Kidney epithelial cell (primary cell): ENCODE measurements at places on chromosomes 12 and 14.

DNA sequence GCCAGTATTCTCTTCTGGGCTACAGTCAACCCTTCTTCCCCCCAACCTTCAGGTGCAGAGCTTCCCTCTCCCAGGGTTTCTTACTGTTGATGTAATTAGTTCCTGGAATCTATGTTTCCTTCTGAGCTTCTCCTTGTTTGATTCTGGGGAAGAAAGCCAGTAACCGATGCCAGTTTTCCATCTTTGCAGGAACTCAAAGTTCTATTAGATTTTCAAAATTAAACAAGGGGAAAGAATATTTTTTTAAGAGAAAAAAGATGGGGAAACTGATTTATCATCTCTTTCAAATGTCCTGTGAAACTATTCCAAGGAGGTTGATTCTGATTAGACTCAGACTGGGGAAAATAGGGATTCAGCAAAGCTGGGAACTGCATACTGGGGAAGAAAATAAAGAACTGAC, 17.9 kb upstream of the FAM234B start:
- DNase-seq = no peak

DNA sequence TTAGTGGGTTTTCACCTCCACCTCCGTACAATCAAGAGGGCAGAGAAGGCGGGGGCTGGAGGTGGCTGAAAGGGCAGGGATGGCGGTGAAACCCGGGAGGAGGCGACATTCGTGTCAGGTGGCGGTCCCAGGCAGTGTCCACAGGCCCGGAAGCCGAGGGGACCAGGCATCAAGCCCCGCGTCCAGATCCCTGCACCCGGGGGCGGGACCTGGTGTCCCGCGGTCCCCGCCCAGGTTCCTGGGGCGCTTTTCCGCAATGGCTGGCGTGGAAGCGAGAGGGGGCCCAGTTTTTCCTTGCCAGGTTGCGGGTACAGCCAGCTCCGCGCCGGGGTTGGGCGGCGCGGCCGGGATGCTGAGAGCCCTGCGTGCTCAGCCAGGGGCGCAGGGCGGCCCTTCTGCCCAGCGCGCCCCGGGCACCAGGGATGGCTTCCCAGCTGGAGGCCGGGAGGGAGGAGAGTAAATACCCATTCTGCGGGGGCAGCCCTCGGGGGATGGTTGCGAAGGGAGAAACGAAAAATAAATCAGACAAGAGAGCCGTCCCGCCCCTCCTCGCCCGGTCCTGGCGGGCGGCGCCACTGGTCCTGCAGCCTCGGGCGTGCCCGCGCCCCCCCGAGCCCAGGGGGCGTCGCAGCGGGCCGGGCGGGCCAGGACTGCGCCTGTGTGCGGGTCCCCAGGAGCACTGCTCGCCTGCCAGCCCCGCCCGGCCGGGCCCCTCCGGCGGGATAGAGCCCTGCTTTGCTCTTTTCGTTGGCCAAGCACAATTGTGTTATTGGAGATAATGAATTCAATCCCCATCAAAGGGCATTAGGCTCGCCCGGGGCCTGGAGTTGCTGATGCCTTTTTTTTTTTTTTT, 11.5 kb downstream of the FOXA1 start:
- DNase-seq = no peak

DNA sequence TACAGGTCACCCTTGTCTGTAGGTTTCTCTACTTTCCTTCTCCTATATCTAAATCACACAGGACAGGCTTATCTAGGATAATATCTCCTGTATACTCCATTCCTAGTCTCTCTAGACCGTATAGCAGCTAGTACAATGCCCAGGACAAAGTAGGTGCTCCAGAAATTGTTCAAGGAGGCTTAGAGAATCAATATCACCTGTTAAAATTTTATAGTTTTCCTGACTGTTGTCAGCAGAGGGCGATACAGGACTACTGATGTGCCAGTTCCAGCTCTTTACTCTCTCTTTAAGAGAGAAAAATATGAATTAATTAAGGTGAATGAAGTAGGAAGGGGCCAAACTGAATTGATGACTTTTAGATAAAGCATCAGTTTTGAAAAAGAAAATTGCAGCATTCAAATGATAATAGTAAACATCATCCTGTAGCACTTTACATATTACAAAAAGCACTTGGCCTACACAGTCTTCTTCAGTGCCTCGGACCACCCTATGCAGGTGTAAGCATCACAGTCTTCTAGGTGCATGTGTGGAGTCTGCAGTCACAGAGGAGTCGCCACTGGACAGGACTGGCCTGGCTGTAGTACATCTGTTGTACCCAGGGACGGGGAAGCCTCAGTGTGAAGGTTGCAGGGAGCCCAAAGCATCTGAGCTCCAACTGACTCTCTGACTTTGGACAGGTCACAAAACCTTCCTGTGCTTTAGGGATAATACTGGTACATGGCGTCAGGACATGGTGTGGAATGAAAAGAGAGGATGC, 61.9 kb upstream of the MAX start:
- DNase-seq = no peak

DNA sequence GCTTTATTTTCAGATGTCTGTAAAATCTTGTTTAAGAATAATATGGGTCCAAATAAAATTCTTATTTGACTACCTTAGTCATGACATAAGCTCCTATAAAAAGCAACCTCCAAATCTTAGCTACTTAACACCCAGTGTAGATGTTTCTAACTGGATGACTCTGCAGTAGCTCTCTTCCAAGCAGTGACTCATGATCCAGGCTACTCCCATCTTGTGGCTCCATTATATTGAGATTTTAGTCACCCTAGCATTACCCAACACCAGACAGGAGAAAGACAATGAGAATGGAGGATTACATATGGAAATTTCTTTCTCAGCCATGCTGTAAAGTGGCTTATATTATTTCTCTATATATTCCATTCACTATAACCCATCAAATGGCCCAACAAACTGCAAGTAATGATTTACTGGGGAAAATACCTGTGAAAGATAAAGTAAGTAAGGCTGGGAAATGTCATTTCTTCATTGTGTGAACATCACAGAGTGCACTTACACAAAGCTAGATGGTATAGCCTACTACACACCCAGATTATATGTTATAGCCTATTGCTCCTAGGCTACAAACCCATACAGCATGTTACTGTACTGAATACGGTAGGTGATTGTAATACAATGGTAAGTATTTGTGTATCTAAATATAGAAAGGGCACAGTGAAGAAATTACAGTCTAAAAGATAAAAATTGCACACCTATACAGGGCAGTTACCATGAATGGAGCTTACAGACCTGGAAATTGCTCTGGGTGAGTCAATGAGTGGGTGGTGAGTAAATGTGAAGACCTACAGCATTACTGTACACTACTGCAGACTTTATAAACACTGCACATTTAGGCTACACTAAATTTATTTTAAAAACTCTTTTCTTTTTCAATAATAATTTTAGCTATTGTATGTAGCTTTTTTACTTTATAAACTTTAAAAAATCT, 163.2 kb downstream of the DYRK2 start:
- peak; percentile 43 for DNase-seq

DNA sequence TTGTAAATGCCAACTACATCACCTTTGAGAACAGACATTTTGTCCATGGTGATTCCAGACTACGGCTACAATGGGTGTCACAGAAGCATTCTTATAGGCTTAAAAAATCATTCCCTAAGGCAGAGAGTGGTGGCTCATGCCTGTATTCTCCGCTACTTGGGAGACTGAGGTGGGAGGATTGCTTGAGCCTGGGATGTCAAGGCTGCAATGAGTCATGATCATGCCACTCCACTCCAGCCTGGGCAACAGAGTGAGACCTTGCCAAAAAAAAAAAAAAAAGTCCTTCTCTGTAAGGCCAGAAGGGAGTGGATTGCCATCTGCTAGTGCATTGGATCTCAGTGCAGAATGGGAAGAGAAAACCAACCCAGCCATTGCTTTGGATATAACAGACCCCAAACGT, 522.5 kb downstream of the VRK1 start:
- no peak for DNase-seq

- no peak for DNase-seq
These were observed 34.0 kb downstream of the CHGA start for GRCh38 chr14:92956961-92957360.

DNA sequence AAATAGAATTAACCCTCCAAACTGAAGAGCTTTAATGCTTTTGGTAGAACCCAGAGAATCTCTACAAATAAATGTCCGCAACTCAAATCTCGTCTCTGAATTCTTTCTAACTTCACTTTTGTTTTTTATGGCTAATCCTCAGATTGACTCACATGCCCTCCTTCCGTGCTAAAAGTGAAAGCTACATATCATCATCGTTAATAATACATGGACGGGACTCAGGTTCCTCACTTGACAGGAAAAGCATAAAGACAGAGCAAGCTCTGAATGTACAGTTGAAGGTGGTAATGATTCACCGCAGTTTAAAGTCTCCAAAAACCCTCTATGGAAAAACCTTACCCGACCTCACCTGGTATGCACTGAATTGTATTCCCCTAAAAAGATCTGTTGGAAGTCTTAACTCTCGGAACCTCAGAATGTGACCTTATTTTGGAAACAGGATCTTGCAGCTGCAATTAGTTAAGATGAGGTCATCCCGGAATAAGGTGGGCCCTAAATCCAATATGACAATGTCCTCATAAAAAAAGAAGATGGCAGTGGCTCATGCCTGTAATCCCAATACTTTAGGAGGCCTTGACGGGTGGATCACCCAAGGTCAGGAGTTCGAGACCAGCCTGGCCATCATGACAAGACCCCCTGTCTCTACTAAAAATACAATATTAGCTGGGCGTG, 147.4 kb upstream of the FOXN3 start:
- no peak for DNase-seq

DNA sequence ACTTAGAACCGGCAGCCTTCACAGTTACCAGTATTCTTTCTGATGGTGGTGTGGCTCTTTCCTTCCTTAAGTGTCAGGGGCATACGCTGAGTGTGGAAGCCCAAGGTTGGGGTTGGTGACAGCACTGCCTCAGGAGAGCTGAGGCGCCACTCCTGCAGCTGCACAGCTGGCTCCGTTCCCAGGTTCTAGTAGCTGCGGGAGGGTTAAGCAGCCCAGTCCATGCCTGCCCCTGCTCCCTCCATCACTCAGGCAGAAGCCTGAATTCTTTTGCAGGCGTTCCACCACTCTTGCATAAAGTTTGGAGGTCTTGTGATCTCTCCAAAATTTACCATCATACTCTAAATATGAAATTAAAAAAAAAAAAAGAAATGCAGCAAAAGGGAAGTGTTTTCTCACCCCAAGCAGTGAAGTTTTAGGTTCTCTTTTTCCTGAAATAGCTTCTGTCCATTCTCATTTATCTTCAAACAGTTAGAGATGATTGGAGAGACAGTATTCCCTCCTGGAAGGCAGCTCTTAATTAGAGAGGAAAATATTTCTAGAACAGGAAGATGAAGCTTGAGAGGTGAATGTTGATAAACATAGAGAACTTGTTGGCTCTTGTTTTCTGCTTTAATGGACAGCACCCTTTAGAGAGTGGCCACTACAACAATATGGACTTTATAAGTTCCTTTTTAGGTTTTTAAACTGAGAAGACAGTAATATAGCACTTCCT, 136.1 kb downstream of the FGD4 start:
- no peak for DNase-seq

- no peak for DNase-seq
These were observed 120.9 kb upstream of the ATP2B1 start for GRCh38 chr12:89829434-89829975.

GRCh38 chr12:89983622-89984021, 275.0 kb upstream of the ATP2B1 start:
- no peak for DNase-seq

DNA sequence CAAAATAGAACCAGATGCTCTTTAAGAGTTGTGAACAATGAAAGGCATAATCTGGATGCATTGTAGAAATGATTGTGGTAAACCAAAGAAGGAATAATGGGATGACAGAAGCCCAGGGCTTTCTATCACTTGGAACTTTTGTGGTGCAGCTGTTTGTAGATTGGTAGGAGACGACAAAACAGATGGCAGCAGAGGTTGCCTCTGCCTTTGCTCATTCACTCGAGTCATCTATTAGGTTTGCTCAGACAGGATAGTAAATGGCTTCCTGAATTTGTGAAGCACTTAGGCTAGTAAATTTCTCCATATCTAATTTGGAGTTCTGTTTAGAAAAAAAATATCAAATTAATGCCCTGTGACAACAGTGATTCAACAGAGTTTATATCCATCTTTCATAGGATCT, 78.4 kb downstream of the FGD4 start:
- DNase-seq = no peak

DNA sequence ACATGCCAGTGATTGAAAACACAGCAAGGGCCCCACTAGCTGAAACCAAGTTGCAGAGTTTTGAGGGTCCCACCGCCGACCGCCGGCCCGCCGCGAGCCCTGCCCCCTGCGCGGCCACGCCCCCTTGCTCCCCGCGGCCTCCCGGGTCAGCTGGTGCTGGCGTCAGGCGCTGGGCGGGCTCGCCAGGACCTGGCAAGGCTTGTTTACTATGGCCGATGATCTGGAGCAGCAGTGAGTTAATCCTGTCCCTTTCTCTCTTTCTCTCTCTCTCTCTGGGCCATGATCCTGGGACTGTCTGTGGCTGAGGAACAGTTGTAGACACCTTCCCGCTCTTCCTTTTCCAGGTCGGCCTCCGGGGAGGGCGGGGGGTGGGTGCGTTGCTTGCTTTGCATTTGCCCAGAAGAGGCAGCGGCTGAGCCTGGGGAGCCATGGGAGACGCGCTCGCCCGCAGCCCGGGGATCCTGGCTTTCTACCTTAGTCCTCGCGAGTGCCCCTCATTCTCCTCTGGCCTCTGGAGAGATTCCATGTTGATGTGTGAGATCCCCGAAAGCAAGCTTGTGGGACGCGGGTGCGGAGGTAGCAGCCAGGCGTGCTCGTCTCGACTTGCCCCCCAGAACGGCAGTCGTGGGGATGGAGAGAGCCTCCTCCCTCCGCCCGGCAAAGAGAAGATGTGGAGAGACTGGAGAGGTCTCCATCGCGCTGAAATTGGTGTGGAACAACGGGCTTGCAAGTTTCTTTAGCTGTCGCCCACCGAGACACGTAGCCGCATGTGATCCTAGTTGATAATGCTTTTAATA, at the start of gene ABHD4:
Gene ABHD4 (plus strand): TSS at position 202 of the 797 bp plus-strand sequence. CDS start 7 bp downstream, at position 209.
- DNase-seq = no peak

- DNase-seq = no peak
These were observed 6.5 kb downstream of the NFE2 start for GRCh38 chr12:54294152-54294952.

DNA sequence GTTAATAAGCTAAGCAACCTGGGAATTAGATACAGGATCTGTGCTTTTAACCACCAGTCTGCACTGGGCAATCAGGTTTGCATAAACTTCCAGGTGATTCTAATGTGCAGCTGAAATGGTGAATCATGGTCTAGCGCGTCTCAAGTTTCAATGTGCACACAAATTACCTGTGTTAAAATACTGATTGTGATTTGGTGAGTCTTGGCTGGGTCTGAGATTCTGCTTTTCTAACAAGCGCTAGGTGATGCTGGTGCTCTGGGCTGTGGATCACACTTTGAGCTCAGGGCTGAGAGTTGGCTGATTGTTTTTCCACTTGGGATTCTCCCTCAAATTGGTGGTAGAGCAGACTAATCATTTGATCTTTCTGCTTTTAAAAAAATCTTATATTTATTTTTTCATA, 124.8 kb downstream of the C12orf75 start:
- DNase-seq = no peak

DNA sequence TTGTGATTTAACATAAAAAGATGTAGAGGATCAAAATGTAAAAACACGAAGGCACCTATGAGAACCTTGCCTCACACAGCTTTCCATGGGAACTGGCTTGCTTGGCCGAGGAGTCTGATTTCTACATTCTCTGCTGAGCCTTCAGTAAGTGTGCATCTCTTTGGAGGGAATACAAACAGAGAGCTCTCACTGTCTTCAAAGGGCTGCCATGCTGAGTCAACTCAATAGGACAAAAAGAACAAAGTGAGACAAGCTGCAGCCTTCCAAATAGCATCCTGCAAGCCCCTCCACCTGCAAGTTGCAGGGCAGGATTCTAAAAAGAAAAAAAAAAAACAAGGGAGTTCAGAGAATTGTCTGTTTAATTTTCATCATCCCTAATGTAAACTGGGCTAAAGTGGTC, 411.9 kb downstream of the NELL2 start:
- no peak for DNase-seq
